ENCODE measurements at places on chromosomes 1 and 21.

- DNase-seq: no peak
Measured at GRCh38 chr1:117818456-117818855, 111.0 kb downstream of the GDAP2 start.

DNA sequence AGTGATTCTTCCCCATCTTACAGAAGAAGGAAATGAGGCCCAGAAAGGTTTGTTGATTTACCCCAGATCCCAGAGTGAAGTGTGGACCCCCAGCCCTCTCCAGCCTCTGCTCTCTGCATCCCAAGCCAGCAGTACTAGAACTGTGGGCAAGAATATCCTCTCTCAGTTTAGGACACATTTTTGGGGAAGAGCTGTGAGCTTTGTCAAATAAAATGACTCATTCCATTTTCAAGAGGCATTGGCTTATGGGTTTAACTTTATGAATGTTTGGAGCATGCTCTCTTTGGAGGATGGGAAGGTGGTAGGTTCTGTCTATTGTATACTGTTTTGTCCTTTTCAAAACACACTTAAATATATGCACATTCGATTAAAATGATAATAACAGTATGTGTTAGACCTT is 70.6 kb upstream of the CNTN2 start:
- DNase-seq: no peak

DNA sequence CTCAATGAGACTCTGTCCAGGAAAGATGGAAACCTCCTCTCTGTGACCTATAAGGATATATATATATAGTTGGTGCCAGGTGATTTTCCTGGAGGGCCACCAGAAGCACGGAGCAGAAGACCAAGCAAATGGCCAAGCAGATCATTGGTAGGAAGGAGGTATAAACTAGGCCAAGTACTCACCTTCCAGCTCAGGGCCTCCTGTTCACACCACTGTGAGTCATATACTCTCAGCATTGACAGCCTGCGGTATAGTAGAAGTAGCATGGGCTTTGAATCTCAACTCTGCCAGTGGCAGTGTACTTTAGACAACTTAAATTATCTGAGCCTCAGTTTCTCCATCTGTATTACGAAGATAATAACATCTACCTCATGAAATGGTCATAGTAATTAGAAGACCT is 15.4 kb downstream of the IL12RB2 start:
- no peak for DNase-seq

DNA sequence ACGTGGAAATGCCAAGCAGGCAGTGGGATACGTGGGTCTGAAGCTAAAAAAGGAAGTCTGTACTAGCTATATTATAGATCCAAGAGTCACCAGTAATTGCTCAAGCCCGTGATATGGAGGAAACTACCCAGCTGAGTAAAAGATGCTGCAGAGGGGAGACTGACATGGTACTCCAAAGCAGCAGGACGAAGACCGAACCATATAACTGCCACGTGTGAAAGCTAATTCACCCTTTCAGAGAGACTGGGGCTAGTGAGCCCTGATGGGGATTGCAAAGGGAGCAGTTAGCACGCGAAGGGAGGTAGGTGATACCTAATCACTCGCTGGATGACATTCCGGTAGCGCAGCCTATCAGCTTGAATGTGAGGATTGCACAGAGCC is 316 bp downstream of the AP4B1 start:
- no peak for DNase-seq

GRCh38 chr21:15063081-15063813 is 1.6 kb downstream of the NRIP1 start:
- DNase-seq: no peak
